ENCODE measurements at places on chromosomes 6 and 20.

GRCh38 chr6:10402648-10403311 lies 12.1 kb downstream of the TFAP2A start:
- DNase-seq = no peak

- no peak for DNase-seq
These were observed 2.8 kb downstream of the HLA-F start for GRCh38 chr6:29726001-29726400.

GRCh38 chr6:13190376-13190775 lies 138.0 kb downstream of the TBC1D7 start:
- no peak for DNase-seq

- DNase-seq = no peak
These were observed 31.6 kb upstream of the PRL start for GRCh38 chr6:22328474-22328873.

DNA sequence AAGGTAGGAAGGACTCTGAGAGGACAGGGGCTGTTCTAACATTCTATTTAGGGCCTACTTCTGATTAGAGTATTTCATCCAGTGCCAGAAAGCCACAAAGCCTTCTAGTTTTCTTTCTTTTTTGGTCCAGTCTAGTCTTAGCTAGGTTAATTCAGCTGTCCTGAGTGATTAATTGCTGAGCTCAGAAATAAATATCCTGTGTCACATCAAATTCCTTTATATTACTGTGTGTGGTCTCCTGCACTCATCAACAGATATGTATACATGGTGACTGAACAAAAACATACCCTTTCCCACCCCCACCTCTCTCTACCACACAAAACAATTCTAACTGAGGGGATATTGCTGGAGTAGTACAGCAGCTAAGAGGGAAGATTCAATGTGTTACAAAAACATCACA lies 601.5 kb upstream of the NRSN1 start:
- no peak for DNase-seq

GRCh38 chr6:34676140-34676539 lies 20.4 kb downstream of the ILRUN start:
- no peak for DNase-seq

DNA sequence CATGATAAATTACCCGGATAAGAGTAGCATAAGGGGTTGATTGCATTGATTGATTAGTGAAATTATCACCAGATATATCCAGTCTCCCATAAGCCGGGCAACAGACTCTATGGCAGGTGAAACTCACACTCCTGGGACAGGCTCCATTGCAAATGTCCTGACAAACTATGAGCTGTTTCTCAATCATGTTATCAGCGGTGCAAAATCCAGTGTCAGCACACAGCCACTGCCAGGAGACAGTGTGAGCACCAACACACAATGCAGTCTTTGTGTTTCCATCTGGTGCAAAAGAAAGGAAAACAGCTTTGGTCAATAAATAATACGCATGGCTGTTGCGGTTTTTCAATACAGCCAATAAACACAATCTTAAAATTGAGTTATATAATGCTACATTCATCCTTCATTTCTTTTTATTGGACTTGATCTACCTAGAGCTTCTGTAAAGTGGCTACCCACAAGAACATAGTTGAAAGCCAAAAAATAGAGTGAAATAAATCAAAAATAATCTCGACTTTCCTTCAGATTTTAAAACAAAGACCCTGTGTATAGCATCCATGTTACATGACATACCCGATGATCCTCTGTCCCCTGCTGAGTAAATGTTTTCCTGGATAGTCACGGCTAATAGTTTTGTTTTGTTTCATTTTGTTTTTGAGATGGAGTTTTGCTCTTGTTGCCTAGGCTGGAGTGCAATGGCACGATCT lies 64.3 kb upstream of the AFDN start:
- no peak for DNase-seq

DNA sequence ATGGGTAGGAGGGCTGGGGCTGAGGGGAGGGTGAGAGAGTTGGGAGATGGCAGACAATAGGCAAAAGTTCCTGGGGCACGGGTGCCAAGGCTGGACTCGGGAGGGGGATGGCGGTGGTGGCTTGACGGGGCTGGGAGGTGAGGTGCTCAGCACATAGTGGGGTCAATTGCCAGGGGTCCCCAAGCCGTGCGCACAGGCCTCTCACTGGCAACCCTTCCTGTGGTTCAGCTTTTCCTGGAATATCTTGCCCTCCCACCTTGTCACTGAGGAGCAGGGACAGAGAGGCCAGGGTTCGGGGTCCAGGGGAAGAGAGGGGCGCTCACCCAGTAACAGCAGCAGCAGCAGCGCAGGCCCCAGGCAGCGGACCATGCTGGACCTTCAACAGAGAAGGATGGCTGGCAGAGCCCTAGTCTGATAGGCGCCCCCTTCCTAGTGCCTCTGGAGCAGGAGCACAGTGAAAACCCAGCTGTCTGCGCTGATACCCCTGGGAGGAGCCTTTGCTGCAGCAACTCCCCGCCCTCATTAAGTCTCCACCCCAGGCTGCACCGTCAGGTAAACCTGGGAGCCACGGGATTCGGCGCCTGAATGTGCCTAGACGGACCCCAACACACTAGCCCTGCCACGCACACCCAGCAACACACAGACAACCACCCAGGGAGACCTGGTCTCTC lies at the start of gene GFRA4:
GFRA4 (minus strand) TSS at position 369 of the 671 bp plus-strand sequence; CDS start at position 369, 0 bp downstream.
- no peak for DNase-seq

DNA sequence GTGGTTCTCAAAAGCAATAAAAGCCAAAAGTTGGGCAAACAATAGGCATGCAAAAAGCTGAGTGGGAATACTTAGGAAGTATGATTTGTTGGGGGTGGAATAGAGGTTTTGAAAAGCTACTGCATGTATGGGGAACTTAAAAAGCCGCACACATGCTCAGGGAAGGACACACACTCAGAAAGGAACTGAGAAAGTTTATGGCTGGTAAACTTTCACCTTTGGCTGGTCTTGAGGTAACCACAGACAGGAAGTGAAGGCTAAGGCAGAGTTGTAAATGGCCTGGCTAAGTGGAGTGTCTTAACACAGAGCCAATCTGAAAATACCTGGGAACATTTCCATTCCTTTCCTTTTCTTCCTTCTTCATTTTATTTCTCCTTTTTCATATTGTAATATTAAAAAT lies 134.5 kb upstream of the EXOC2 start:
- no peak for DNase-seq

- no peak for DNase-seq
These were observed 73.4 kb upstream of the GTSF1L start for GRCh38 chr20:43800186-43800585.

GRCh38 chr6:113047148-113047547 lies 700.0 kb downstream of the RFPL4B start:
- no peak for DNase-seq

GRCh38 chr6:121826156-121826810 lies 390.8 kb downstream of the GJA1 start:
- DNase-seq = no peak

DNA sequence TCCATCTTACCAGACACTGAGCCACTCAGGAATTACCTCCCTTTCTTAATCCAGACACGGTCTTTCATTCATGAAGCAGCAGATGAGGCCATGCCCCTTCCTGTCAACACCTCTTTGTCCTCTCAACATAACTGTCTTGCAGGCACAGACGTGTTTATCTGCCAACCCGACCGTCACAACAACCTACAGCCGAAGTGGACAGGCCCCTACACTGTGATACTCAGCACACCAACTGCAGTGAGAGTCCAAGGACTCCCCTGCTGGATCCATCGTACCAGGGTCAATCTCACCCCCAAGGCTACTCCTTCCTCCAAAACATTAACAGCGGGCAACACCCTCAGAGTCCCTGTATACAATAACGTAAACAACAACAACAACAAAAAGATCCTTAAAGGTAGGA lies 30.6 kb upstream of the ULBP3 start:
- no peak for DNase-seq

GRCh38 chr20:37531856-37532255 lies 4.2 kb upstream of the BLCAP start:
- DNase-seq = no peak

- no peak for DNase-seq
These were observed 74.4 kb downstream of the ELOVL4 start for GRCh38 chr6:79872986-79873385.

DNA sequence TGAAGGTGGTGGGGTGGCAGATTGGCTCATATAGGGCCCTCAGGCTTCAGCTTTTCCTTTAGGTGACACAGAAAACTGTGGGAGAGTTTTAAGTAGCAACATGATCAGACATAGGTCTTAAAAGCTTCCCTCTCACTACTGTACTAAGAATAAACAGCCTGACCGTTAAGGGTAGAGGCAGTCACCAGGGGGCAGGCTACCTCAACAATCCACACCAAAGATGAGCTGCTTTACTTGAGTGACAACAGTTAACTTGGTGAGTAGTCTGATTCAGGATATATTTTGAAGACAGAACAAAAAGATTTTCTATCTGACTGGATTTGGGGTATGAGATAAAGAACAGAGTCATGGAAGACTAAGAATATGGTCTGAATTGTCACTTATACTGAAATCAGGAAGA lies 193.1 kb upstream of the SHLD1 start:
- DNase-seq = peak; percentile 49

DNA sequence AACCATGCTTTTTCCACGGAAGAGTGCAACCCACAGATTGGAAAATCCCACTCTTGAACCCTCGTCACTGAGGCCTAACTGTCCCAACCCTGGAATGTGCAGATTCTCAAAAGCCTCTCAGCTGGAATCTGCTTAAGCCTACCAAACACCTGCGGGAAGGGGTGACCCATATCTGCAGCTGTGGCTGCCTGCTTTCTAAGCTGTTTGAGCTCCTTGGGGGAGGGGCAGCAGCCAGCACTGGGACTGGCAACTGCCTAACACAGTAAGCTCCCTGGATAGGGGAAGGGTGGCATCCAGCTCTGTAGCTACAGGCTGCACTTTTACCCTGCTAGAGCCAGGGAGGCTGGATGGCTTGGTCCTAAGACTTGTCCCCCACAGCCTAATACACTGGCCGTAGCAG lies 579.6 kb downstream of the COL12A1 start:
- DNase-seq = no peak

DNA sequence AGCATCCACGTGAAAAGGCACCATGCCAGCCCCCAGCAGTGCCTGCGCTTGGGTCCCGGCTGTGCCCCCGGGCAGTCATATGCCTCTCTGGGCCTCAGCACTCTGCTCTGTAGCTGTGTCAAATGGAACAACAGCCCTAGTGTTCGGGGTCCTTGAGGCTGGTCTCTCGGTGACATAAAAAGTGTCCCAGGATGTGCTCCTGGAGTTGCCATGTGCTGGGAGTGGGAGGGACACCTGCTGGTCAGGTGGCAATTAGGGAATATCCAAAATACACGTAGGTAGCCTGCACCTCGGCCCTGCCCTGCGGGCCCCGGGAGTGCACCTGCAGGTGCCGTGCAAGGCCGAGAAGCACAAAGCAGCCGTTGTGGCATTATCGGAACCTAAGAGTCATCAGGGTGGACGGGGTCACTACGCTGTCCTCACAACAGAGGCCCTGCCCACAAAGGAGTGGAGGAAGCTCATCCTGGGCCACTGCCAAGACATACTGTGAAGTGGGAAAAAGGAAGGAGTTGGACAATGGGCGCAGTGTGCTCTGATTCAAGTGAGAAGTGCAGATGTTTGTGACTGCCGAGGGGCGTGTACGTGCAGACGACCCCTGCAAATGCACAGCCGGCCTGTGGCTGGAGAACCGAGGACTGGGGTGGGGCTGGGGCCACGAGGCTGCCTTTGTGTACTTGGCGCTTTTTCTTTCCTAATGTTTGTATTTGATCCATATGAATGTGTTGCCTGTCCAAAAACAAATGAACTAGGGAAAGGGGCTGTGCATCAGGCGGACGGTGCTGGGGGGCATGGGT lies 24.6 kb downstream of the SLCO4A1 start:
- DNase-seq = no peak

DNA sequence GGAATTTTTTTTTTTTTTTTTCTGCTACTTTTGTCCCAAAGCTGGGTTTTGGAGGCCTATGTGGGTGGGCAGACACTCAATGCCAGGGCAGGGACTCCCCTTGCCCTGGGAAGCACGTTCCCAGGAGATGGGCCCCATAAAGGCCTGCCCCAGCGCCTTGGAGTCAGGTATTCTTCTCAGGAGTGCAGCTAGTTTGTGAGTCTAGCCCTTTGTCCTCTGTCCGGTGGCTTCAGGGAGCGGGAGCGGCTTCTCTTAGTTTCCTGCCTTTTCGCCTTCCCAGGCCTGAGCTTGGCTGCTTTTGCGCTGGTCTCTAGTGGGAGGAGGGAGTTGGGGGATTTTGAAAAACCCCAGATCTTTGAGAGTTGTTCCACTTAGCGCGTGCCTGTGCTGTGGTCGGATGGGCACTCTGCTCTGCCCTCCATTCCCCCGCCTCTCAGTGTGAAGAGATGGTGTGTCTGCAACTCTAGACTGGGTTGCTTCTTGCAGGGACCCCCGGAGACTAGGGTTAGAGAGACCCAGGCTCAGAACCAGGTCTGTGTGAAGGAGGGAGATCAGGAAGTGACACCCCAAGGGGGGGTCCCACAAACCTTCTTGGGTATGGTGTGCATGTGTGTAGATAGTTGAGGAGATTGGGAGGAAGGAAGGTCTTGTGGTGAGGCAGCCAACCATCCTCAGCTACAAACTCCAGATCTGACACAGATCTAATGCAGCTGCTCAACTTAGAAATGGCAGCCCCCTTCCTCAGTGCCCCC lies 1.3 kb downstream of the PLCG1 start:
- DNase-seq = peak; percentile 46

- DNase-seq = no peak
These were observed 63.3 kb downstream of the ARHGAP18 start for GRCh38 chr6:129646642-129647041.

DNA sequence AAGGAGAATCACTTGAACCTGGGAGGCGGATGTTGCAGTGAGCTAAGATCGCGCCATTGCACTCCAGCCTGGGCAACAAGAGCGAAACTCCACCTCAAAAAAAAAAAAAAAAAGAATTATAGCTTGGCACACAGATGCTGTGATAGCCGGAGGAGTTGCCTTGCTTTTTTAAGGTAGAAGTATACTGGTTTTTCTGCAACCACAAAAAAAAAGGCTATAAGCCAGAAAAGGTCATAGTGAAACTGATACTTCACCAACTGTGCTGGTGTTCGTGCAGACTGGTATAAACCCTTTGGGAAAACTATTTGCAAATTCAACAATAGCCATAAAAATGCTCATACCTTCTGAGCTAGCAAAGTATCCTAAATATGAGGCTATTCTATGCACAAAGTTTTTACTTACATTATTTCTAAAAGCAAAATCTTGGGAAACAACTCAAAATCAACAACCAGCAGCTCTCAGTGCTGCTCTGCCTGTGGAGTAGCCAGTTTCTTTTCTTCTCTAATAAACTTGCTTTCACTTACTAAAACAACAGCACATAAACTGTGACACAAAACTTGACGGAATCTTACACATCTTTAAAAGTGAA lies 44.0 kb downstream of the B4GALT5 start:
- DNase-seq = no peak

- no peak for DNase-seq
These were observed 2.5 kb upstream of the PPP2R5D start for GRCh38 chr6:42981836-42982235.

Measured in activated CD8-positive, alpha-beta memory T cell treated with anti-CD3 and anti-CD28 coated beads, Interleukin-2, amount 50 U/mL, for 4 hours (primary cell).